Activated naive CD4-positive, alpha-beta T cell treated with anti-CD3 and anti-CD28 coated beads for 36 hours (primary cell): ENCODE measurements at places on chromosomes 12 and 14.
A peak's percentile ranks its signal among the peaks of the same experiment; 100 is the strongest.

DNA sequence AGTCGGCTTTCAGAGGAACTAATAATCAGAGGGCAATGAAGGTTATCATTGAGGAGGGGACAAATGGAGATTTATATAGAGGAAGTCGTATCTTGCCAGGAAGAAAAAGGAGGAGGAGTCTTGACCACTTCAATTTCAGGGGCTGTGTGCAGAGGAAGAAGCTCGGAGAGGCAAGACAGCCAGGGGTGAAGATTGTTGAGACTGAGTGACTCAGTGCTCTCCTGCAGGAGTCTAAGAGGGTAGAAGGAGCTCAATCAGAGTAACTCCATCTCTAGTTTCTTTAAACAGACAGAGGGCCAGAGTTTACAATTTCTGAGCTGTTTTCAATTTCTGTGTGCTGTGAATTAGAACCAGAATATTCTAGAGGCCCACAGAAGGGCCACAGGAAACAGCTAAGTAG is 439.3 kb upstream of the PRICKLE1 start:
- DNase-seq, result no peak

DNA sequence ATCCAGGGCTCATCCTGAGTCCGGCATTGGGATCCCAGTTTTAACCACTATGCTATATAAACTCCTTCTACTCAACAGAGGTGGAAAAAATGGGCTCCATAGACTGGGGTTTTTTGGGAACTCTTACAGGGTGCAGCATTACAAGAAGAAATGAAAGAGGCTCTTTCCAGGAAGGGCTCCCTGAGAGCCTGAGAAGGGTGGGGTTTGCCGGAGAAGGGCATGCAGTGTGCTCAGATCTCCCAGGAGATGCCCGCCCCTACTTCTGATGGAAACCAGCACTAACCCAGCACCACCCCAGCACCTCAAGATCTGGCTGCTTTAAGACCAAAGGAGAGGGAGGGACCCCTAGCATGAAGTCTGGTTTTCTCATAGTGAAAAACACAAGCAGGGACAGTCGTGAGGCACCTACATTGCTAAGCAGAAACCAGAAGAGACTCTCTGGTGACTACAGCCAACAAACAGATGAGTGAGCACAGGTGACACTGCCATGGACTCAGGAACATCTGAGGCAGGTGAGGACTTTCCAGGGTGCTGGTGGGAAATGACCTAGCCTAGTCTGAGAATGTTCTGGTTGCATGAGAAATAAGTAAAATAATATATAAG is 43.9 kb upstream of the HSP90B1 start:
- DNase-seq, result no peak

DNA sequence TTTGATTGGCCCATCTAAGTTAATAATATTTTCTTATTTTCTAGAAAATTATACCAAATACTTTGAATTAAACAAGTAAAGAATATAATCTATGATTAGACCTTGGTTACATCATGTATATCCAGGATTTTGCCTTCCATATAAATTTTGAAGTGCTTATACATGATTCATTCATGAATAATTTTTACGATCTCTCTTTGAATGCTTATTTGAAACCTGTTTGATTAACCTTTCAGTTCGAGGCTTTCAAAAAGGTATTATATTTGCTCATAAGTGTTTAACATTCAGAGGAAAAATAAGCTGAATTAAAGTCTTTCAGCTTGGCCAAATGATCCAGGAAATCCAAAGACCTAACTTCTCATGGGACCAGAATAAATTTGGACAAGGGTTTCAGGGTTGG is 495.2 kb upstream of the GARIN6 start:
- no peak for DNase-seq

GRCh38 chr12:3380200-3381043 is 110.6 kb upstream of the PRMT8 start:
- DNase-seq, result no peak

GRCh38 chr14:23365732-23366425 is 907 bp upstream of the EFS start:
- no peak for DNase-seq

GRCh38 chr14:94036313-94037167 is 10.4 kb downstream of the OTUB2 start:
- DNase-seq, result peak; percentile 88

DNA sequence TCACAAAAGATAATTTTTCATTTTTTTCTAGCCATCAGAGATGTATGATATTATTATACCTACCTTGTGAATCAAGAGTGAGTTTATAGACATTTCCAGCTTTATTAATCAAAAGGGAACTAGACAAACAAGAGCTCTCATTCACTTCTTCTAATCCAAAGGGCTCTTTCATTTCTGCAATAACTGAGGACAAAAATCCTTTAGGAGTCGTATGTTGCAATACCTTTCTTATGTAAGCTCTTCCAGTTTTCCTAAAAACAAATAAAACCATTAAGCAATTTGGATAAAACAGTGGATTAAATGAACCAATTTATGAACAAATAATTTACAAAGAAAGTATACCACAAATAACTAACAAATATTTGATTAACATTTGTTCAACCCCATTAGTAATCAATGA is 107.1 kb downstream of the CATSPERB start:
- no peak for DNase-seq

DNA sequence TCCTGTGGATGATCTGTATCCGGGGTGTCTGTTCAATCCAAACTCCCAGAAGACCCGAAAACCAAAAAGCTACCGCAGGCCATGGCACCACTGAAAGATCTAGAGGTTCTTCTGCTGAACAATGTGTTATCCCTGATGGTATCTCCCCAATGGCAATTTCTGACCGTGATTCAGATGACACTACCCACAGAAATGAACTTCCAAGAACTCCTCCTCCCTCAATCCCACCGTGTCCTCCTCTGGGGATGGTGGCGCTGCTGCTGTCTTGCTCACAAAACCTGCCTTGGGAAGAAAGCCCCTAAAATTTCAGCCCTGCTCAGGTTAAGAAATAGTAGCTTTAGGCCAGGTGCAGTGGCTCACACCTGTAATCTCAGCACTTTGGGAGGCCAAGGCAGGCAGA is 7.8 kb downstream of the CRACR2A start:
- no peak for DNase-seq
